ENCODE measurements at places on chromosomes 1 and 21.
A peak's percentile ranks its signal among the peaks of the same experiment; 100 is the strongest.

GRCh38 chr21:17668479-17669140, 55.9 kb upstream of the BTG3 start:
- DNase-seq: no peak

DNA sequence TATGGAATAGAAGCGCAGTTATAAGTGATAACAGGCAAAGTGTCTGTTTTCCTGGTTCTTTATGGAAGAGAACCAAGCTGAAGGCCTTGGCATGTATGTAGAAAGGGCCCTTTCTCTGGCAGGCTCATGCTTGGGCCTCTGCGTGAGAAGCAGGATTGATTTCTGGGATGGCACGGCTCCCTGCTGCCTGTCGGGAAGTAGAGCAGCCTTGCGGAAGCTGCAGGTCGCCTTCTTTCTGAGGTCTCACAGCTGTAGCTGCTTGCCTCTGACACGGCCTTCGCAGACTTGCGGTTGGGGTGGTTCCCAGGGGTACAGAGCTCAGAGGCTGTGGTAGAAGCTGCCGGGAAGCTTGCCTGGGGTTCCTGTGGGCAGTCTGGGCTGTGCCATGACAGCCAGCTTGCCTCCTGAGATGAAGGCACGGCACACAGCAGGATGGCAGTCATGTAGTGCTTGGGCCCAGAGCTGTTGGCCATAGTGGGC, 39.4 kb downstream of the TRAPPC10 start:
- DNase-seq: no peak

- no peak for DNase-seq
Observed at GRCh38 chr1:223143537-223144248, 645 bp upstream of the TLR5 start.

DNA sequence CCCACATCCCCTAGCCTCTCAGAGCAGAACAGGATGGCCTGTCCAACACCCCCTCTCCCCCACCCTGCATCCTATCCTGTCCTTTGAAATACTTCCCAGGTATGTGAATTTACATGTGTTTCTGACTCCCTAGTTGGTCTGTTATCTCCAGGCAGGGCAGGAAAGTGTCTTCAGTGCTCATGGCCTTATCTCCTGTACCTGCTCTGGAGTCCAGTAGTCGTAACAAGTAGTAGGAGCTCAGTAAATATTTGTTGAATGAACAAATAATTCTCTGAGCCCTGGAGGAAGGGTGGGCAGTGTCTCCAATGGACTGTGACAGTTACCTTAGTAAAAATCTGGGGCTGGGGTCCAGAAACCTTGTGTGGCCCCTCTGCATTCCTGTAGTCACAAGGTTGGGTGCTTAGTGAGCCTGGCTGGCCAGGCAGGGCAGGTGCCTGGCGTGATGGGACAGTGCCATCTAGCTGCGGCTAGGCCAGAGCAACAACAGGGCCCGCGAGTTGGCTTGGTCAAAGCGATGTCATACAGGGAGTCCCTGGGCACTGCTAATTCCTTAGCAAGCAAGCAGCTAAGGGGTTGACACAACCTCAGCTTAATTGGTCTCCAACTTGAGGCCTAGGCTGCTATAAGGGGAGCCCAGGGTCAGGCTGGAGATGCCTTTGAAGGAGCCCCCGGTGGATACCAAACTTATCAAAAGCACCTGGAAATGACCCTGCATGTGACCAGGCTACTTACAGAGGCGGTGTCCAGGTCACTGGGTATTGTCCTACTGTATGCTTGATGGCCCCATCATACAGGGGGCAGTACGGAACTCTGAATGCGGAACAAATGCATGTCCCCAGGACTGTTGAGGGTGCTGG, 89.0 kb upstream of the PPM1J start:
- peak; percentile 49 for DNase-seq
